ENCODE measurements at places on chromosomes 11 and 22. TPM values are rescaled to one million over a fixed set of nuclear protein-coding genes. Genes with fewer than 3 reads are reported as not detected.
A peak's percentile ranks its signal among the peaks of the same experiment; 100 is the strongest.

DNA sequence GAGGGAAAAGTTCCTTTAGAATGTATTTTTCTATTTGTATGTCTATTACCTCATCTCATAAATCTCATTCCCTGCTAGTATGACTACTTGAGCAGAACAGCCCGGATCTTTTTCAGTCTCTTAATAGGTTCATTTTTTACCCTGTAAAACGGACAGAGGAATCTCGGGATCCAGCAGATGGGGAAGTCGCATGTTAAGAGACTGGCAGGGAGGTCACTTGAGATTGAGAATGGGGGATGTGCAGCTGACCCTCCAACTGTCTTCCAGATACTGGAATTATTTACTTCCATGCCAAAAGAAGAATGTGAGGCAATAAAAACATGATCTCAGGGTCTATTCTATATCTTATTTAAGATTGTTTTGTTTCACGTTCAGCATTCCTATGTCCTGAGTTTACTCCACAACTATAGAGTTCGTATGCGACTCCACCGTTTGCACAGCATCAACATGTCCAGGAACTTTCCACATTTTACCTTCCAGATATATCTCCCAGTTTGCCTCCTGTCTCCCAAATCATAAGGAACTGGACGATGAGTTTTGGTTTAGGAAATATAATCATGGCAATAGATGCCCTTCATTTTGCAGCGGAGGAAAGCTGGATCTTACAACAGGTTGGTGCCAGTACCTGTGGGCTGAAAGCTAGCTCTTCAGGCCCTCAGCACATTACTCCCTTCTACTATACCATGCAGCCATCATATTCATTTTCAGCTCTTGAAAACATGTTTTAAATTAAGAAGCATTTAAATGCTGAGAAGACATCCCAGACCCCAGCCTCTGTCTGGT is 181.5 kb downstream of the MAML2 start:
- peak; percentile 80 for DNase-seq

GRCh38 chr11:59197991-59198390 is 14.7 kb downstream of the MPEG1 start:
- DNase-seq, result peak; percentile 69

DNA sequence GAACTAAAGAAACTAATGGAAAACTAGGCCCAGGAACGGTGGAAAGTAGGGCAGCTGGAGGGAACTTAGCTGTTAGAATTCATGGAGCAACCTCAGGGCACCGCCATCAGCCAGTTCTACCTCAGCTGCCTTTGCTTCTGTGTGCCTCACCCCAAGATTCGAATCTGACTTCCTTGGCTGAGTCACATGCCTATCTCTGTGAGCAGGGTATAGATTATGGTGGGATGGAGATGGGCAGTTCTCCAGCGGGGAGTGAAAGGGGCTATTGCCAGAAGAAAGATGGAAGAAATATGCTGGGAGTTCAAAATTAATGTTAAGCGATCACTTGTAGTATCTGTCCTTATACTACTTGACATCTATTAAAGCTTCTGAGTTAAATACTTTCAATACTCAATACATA is 18.9 kb upstream of the VWA5A start:
- no peak for DNase-seq

DNA sequence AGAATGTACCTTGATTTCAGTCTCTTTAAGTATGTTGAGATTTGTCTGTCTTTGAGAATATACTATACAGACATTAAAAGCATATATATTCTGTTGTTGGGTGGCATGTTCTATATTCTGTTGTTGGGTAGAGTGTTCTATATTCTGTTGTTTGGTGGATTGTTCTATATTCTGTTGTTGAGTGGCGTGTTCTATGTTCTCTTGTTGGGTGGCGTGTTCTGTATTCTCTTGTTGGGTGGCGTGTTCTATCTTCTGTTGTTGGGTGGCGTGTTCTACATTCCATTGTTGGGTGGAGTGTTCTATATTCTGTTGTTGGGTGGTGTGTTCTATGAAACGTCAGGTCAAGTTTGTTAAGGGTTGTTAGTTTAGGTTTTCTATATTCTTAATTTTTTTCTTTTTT is 27.1 kb upstream of the CTTN start:
- DNase-seq, result no peak

GRCh38 chr11:29676993-29677392 is 339.8 kb downstream of the KCNA4 start:
- DNase-seq, result no peak

DNA sequence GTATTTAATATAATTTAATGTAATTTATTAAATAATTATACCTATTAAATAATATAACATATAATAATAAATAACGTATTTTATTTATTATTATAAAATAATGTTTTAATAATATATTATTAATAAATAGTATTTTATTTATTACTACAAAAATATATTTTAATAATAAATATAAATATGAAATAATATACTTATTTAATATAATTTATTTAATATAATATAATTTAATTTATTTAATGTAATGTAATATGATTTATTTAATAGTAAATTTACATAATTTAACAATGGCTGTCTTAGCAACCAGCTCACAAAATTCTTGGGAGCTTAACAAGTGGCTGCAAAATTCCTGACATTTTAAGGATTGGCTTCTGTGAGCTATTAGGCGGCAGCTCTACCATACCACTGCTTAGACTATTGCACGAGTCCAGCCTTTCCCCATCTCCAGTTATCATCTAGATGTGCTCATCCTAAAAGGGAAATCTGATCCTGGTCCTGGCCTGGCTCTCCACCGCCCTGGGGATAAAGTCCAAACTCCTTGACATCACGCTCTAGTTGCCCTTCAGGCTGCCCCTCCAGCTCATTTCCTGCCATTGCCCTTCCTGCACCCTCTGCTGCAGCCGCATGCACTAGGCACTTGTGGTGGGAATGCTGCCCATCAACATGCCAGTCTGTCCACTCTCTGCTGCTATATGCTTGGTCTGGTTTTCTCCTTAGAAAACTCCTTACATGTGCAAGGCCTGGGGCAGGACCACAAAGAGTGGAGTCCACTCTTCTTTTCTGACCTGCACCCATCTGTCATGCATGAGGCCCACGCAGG is 9.8 kb downstream of the MMP20 start:
- DNase-seq, result no peak

DNA sequence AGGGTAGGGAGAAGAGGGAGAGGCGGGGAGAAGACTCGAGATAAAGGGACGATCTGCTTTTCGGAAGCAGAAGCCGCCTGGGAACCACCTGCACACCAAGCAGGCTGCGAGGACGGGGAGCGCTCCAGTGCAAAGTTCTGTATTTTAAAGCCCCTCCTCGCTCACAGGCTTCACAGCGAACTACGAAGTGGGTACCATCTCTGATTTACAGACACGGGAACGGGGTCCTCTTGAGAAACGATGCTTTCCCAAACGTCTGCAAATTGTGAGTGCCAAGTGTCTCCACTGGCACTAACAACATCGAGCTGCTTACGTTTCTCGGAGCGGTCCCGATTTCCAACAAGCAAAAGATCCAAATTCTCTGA is 700 bp upstream of the STX3 start:
- no peak for DNase-seq

DNA sequence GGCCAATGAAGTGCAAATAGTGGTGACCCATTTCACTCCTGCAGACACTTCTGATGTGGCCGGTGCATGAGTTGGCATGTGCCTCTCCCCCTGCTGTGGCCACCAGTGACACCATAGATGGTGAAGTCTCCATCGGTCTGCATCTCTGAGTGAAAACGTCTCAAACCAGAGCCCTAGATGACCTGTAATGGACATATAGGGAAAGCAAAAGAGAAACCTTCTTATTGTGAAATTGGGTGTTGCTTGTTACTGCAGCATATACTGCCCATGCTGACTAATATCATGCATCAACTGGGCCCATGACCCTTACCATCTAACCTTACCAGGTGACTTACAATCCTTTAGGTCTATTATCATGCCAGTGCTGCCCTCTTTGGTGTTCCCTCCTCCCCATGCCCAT is 11.7 kb upstream of the VPS37C start:
- DNase-seq, result no peak

DNA sequence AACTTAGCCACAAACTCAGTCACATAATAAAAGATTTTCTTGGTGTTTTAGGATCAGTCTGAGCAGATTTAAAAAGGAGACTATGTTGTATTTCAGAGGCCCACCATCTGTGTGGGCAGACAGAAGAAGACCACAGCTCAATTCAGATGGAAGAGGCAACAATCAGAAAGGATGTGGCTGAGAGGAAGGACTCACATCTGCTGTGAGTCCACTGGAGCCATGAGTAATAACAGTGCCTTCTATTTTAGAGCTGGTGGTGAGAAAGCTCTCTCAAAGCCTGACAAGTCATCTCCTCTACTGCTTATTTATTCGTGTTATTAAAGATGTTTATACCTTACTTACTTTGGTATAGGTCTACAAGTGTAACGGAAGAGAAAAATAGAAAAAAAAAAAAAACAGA is 357.2 kb downstream of the OPCML start:
- no peak for DNase-seq

- no peak for DNase-seq
These were observed 154.9 kb upstream of the DDI1 start for GRCh38 chr11:103881584-103881983.

DNA sequence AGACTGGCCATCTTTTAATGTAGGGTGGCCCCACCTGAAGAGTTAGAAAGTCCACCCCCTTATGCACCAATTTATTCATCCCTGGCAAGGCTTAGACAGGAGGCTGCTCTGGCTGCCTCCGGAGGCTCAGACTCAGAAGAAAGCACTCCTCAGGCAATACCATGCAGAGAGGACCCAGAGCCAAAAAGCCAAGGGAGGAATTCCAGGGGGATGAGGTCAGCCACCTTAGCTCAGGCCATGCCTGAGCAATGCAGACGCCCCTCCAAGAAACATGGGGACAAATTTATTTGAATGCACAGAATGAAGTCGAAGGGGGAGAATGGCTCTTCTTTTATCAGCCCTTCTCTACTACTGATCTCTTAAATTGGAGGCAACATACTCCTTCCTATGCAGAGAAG is 39.7 kb upstream of the GLYAT start:
- no peak for DNase-seq

GRCh38 chr22:22745225-22746060 is 101.0 kb downstream of the GGTLC2 start:
- DNase-seq, result peak; percentile 7

GRCh38 chr11:129374081-129374992 is 1.3 kb upstream of the BARX2 start:
- DNase-seq, result no peak

DNA sequence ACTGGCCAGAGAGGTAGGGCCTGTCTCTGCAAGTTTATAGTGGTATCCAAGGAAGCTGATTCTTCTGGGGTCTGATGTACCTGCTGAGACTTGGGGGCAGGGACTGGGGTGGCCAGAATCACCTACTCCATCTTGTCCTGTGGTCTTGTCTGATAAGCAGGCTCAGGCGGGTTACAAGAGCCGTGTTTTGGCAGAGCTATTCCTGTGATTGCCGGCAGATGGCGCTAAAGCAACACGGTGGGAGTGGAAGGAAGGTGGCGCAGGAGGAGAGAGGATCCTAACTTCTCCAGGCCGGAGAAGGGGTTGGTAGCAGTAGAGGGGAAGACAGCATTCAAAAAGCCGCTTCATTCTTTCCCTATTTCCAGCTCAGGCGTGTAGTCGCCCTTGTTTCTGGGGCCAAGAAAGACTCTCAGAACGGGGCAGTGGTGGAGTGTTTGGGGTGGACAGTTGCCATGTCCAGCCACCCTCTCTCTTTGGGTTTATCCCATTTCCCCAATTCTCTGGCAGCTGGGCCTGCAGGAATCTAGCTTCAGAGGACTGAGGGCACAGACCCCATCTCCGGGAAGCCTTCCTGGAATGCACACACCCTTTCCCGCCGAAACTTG is 15.1 kb downstream of the CHRM1 start:
- DNase-seq, result peak; percentile 83

- DNase-seq, result no peak
These were observed 28.1 kb downstream of the NRXN2 start for GRCh38 chr11:64694821-64695365.

GRCh38 chr22:36764641-36765040 is 11.3 kb downstream of the IFT27 start:
- DNase-seq, result no peak

The OR52I2 gene
- total RNA-seq, result not detected

The ELF5 gene
- total RNA-seq, result under 0.01 TPM

The KRTAP5-2 gene
- not detected for total RNA-seq

The SLC3A2 gene
- 117 TPM for total RNA-seq

The ALDH3B1 gene
- total RNA-seq, result 27.1 TPM

The OR52A1 gene
- total RNA-seq, result not detected

The INPP5J gene
- 0.43 TPM for total RNA-seq

The GAB2 gene
- 11.3 TPM for total RNA-seq

The MGAT3 gene
- 0.64 TPM for total RNA-seq

The ZC3H12C gene
- 15.5 TPM for total RNA-seq
